Subcutaneous preadipocyte (primary cell): ENCODE measurements at places on chromosomes 5 and 9. TPM values are rescaled to one million over a fixed set of nuclear protein-coding genes. Genes with fewer than 3 reads are reported as not detected.

Gene DDX4
- total RNA-seq: not detected in 2 replicates

Gene NUDCD2
- 6.6 and 7.6 TPM in 2 replicates for total RNA-seq

Gene NDUFS4
- 56.9 and 80.1 TPM in 2 replicates for total RNA-seq

Gene LPAR1
- total RNA-seq: 74.5 and 141 TPM in 2 replicates

Gene ZNF608
- 11.5 and 13.2 TPM in 2 replicates for total RNA-seq

Gene SLC4A9
- total RNA-seq: not detected in 2 replicates

Gene DOK3
- total RNA-seq: 1.1 and 1.4 TPM in 2 replicates

Gene RAB3C
- total RNA-seq: not detected in 2 replicates

Gene PAEP
- total RNA-seq: not detected in 2 replicates

Gene MOCS2
- 40.4 and 41.6 TPM in 2 replicates for total RNA-seq

Gene CTXN3
- total RNA-seq: not detected in 2 replicates

Gene PPP3R2
- not detected in 2 replicates for total RNA-seq

Gene C9
- total RNA-seq: not detected in 2 replicates

Gene NDUFAF2
- 36.8 and 38.2 TPM in 2 replicates for total RNA-seq

Gene MARCOL
- not detected in 2 replicates for total RNA-seq

Gene PKD2L2
- not detected in 2 replicates for total RNA-seq

Gene OR1J1
- not detected in 2 replicates for total RNA-seq

Gene NIPAL4
- under 0.01 TPM in 1 of 2 replicates, not detected in the other for total RNA-seq

Gene FGFR4
- 0.73 and 1.4 TPM in 2 replicates for total RNA-seq

Gene PHF24
- total RNA-seq: not detected in 2 replicates

Gene PCDHB9
- total RNA-seq: under 0.01 TPM in 2 replicates

Gene ACSL6
- not detected in 2 replicates for total RNA-seq

Gene FCHO2
- 14.0 and 17.2 TPM in 2 replicates for total RNA-seq

Gene HAVCR2
- total RNA-seq: 0.78 and 3.3 TPM in 2 replicates

Gene PSAT1
- total RNA-seq: 42.0 and 49.2 TPM in 2 replicates

Gene MEF2C
- total RNA-seq: 3.1 and 4.4 TPM in 2 replicates

Gene CDH10
- under 0.01 TPM in 1 of 2 replicates, not detected in the other for total RNA-seq

Gene NMUR2
- not detected in 2 replicates for total RNA-seq

Gene RPL35
- total RNA-seq: 1,595 and 2,819 TPM in 2 replicates

Gene PDE8B
- total RNA-seq: under 0.01 TPM in 1 of 2 replicates, not detected in the other

Gene HAVCR1
- total RNA-seq: 0.20 and 0.37 TPM in 2 replicates

Gene ZNF454
- 0.78 and 1.8 TPM in 2 replicates for total RNA-seq
